ENCODE measurements at places on chromosomes 7 and 10.

GRCh38 chr10:122421054-122421625 is 33.3 kb upstream of the ARMS2 start:
- H3K4me3 ChIP-seq, result no peak overlapping the region
- H3K4me1 ChIP-seq, result peaks cover 34% of the 10 kb centered on the region
- no peak for DNase-seq
- H3K36me3 ChIP-seq, result no peaks in the 10 kb centered on the region
- no peaks in the 10 kb centered on the region for H3K27me3 ChIP-seq
- H3K27ac ChIP-seq, result peak overlapping the region; percentile 48

DNA sequence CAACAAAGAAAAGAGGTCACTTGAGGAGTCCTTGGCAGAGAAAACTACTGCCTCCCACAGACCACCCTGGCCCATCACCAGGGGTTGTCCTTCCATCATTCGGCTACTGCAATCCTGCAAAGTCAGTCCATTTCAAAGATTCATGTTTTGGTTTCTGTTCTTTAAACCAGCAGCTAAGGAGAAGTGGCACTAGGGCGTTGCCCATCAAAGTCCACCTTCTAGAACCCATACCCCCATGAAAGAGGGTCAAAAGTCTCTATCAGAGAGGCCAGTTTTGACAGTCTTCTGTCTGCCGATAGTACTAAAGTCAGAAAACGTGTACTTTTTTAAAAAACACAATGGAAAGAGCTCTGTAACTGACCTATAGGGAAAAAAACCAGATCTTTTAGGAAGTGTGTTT is 14.4 kb downstream of the CCDC6 start:
- peaks cover 5% of the 10 kb centered on the region for H3K36me3 ChIP-seq
- peaks cover 12% of the 10 kb centered on the region for H3K4me1 ChIP-seq
- no peak overlapping the region for H3K27ac ChIP-seq
- no peak overlapping the region for H3K4me3 ChIP-seq
- no peak for DNase-seq

- no peak overlapping the region for H3K27ac ChIP-seq
- H3K4me3 ChIP-seq, result no peak overlapping the region
- DNase-seq, result no peak
- H3K27me3 ChIP-seq, result no peaks in the 10 kb centered on the region
These were observed 54.0 kb downstream of the CH25H start for GRCh38 chr10:89153116-89153515.

DNA sequence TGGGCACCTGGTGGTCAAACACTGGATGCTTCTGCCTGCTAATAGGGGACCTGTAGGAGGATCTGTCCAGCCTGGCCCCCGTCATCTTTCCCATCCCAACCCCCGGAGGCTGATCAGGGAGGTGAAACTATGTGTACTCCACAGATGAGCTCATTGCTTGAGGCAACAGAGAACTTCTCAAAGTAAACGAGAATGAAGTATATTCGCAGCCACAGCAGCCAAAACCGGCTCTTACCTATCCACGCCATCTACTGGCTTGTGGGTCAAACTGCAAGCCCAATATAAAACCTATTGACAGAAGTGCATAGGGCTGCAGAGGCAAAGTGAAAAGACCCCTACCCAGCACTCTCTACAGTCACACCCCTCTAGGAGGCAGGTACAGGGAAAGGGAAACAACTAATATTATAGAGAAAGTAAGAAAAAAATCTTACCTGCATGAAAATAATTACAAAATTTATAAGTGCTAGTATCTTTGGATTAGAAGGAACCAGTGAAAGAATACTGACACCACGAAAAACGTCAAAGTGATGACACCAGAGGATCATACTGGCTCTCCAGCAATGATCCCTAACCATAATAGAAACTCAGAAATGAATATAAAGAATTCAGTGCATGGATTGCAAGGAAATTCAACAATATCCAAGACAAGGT is 973.5 kb downstream of the ANKRD7 start:
- H3K36me3 ChIP-seq, result no peaks in the 10 kb centered on the region
- H3K27me3 ChIP-seq, result no peaks in the 10 kb centered on the region
- no peak for DNase-seq
- no peak overlapping the region for H3K4me3 ChIP-seq
- no peaks in the 10 kb centered on the region for H3K4me1 ChIP-seq

DNA sequence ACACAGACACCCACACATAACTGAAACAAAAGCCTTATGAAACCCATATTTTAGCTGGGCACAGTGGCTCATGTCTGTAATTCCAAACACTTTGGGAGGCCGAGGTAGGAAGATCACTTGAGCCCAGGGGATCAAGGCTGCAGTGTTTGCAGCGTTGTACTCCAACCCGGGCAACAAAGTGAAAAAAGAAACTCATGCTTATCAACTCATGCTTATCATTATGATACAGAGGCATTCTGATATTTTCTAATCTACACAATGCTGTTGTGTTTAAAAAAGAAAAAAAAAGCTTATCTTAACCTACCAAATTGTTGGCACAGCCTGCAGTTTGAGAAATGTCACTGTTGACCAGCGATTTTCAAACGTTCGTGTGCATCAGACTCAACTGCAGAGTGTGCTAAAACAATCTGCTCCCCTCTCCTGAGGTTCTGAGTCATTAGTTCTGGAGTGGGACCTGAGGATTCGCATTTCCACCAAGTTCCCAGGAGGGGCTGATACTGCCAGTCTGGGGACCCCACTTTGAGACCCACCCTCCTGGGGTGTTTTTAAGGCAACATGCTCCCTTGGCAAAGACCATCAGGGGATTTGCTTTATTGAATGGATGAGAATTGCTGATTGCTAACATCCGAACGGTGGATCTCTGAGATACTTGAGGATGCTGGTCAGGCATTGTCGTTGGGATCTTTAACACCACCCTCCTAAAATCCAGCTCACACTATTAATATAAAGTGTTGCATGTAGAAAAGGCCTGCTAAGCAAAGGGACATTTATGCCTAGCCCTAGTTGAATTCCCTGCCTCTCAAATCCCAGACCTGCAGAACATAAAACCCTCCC is 16.2 kb downstream of the CHST3 start:
- H3K4me1 ChIP-seq, result peaks cover 89% of the 10 kb centered on the region
- no peaks in the 10 kb centered on the region for H3K27me3 ChIP-seq
- H3K4me3 ChIP-seq, result peak overlapping the region; percentile 3
- peak overlapping the region; percentile 64 for H3K27ac ChIP-seq

GRCh38 chr7:105648561-105649401 is 67.5 kb upstream of the EFCAB10 start:
- H3K4me3 ChIP-seq, result no peak overlapping the region
- peaks cover 14% of the 10 kb centered on the region for H3K4me1 ChIP-seq
- H3K27ac ChIP-seq, result no peak overlapping the region
- H3K36me3 ChIP-seq, result no peaks in the 10 kb centered on the region
- DNase-seq, result no peak

Data from osteoblast (primary cell).